SK-MEL-5 (cell line): ENCODE measurements at places on chromosomes 1 and 21.

DNA sequence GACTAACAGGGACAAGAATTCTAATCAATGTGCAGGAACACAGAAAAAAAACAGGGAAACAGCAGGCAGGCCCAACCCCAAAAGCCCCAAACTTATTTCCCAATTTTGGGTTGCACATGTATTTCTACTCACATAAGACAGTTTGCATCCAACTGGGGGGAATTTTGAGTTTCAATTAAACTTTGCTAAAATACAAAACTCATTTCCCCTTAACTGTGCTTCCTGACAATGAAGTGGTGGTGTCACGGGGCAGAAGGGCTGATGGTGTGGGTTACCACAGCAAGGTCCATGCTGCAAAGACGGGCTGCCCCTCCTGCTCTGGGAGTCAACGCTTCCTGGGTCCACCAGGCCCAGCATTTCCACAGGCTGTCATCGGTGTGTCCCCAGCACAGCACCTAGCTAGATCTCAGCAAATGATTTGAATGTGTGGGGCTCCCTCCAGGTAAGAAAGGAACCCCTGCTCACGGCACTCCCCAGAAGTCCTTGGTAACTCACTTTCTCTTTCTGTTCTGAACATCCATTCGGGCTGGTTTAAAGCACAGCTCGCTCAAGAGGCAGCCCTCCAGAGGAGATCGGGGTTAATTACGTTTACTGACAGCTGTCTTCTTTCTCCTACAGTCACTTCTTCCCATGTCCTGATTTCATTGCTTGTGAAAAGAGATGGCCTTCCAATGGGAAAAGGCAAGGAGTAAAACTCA is 27.4 kb downstream of the HIVEP3 start:
- peak; percentile 41 for DNase-seq

DNA sequence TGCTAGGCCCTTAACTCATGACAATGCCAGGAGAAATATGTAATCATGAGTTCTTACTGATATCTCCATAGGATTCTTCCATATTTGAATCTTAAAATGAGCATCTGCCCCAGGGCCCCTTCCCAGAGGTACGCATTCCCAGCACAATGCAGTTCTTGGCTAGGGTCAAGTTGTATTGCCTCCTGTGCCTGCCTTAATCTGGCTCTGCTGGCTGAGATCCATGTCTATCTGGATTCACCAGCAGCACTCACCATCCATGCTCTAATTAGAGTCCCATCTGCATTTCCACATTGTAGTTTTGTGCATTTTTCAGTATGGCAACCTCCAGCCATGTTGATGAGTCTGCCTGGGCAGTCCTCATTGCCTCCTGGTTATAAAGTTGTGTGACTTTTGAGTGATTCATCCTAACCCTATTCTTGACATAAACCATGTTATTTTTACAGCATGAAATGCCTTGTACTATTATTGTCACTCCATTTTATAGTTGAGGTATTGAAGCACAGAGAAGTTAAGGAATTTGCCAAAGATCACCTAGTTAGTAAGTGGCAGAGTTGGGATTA is 55.9 kb downstream of the CAMSAP2 start:
- no peak for DNase-seq

DNA sequence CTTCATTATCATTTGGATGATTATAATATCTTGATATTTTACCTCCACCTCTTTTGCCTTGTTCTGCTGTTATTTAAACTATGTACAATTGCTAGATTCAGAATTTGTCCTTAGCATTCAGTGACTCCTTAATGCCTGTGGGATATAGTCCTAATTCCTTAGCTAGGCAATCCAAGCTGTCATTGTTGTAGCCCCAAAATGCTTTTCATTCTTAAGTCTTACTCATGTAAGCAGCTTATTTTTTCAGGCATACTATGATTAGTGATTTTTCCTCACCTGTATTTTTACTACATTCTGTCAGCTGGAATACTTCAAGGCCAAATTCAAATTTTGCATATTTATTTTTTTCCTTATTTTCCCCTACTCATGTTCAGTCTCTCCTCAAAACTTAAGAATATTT is 13.4 kb downstream of the PKN2 start:
- no peak for DNase-seq

DNA sequence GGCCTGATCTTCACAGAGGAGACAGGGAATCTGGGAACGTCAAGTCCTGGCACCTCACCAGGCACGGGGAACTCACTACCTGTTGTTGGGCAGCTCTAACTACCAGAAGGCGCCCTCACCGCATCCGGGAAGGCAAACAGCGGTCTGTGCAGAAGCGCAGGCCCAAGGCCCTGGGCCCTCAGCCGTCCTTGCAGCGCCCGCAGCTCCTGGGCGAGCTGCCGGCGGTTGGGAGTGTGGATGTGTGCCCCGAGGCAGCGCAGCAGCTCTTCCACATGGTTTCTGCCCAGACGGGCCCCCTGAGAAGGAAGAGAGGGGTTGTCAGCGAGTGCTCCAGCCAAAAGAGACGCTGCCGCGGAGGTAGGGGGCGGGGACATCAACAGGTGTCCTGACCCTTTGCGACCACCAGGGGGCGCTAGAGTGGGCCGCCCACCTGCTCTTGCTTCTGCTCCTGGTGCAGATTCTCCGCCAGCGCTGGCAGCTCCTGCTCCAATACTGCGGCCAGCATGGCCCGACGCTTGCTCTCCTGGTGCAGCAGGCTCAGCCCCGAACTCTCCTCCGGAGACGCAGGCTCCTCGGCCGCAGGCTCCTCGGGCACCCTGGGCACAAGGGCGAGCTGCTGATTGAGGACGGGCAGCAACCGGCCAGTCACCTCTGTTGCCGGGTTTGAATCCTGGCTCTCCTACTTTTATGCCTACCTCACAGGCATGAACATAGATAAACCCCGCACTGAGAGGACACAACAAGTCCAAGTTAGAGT is 9.3 kb downstream of the MAP3K6 start:
- peak; percentile 50 for DNase-seq

GRCh38 chr1:41612953-41613352 is 128.5 kb upstream of the EDN2 start:
- no peak for DNase-seq

- no peak for DNase-seq
Observed at GRCh38 chr1:37400466-37401225, 73.7 kb upstream of the ZC3H12A start.

- DNase-seq: no peak
Observed at GRCh38 chr1:27770293-27770830, 2.7 kb upstream of the STX12 start.

- no peak for DNase-seq
Observed at GRCh38 chr1:24186711-24186992, 437 bp downstream of the IFNLR1 start.

GRCh38 chr1:192888574-192888973 is 79.7 kb downstream of the RGS2 start:
- DNase-seq: no peak

DNA sequence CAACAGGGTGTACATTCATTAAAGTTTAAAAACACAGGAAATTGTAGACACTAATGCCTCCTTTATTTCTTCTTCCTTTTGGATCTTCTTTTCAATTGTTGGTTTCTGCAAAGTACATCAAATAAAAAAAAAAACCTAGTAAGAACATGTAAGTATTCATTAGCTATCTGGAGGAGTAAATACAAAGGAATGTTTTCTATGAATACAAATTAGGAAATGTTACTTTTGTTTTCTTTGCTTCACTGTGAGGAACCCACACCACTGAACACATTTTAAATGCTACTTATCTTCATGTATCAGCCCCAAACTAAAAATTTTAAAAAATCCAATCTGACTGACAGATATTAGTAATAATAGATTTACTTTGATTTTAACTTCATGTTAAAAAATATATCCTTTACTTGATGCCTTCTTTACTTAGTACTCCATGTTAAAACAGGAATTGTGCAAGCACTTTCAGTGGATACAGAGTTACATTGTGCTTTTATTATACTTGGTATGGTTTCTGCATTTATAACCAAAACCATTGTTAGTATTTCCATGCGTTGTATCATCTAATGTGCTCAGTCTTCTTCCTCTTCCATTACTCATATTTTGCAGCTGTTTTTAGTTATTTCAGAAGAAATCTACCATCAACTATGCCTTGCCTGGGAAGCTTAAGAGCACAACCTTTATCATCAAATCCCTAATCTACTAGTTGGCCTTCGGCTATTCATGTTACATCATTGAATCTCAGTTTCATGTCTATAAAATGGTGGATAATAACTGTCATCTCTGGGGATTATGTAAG is 236.9 kb upstream of the DPYD start:
- no peak for DNase-seq

GRCh38 chr1:29451368-29451892 is 215.1 kb downstream of the PTPRU start:
- no peak for DNase-seq

DNA sequence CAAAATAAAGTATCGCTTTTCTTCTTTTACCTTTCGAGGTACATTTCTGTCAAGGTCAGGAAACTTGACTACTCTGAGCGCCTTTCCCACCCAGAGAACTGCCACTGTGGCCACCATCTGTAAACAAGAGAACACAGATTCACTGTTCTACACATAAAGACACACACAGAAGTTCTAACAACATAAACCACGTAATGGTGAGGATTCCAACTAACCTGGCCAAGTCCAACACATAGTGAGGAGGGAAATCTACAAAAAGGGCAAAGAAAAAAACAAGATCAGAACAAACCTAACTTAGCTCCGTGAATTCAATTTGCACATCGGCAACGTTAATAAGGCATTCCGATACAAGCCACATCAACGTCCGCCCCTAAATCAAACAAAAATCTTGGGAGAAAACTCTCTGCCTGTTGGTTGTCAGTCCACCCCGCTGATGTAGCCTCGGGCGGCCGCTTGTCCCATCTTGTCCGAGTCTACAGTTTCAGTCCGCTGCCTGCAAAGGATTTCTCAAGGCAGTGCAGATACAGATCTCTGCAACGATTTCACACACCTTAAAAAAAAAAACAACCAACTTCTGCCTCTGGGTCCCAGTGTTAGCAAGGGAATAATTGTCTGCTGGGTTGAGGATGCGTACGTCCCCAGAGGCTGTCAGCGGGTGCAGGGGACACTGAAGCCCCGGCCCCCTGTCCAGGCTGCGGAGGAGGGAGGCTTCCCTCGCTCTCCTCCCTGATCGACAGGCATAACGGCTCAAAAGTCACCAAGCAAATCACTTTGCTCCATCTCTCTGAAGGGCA is 1.0 kb downstream of the SLC35D1 start:
- peak; percentile 48 for DNase-seq

- no peak for DNase-seq
Observed at GRCh38 chr1:226711976-226712741, 26.9 kb downstream of the ITPKB start.

DNA sequence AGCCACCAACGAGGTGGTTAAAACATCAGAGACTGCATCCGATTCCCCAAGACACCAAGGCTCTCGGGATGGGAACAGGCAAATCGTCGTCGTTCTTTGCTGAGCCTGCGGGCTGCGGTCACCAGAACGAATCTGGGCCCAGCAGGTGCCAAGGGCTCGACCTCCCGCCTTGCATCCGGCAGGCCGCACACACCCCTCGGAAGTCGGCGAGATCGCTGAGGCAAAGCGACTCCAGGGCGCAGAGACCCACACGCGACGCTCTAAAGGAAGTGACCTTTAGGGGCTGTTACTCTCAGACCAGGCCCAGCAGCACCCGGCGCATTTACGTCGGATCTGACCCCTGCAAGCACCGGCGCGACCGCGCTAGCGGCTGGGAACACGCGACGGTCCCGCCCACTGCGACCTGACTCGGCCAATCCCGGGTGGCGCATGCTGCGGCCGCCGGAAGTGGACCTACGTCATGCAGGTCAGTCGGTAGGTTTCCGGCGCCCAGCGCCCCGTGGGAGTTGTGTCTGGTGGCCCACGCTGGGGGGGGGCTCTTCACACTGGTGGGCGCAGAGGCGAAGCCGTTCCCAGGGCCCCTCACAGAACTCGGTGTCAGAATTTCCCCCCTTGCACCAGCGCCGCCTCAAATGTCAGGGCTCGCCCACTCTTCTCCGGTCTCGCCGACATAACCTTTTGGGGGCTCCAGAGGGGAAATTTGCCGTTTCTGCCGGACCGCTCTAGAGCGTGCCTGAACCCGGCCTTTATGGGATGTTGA is 7.5 kb upstream of the PARK7 start:
- DNase-seq: peak; percentile 79

DNA sequence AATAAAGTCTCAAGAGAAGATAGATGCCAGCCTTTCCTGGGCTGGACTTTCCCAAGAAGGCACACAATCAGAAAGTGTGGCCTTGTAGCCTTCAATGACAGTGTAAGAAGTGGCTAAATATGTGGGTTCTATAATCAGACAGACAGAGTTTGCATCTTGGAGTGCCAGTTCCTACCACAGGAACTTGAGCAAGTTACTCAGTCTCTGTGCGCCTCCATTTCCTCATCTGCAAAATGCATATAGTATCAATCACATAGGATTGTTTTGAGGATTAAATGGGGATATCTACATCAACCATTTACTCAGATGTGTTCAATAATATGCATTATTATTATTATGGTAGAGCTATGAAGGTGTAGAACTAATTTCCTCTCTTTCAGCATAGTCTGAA is 176.8 kb upstream of the PTBP2 start:
- no peak for DNase-seq

- DNase-seq: no peak
Observed at GRCh38 chr1:30955448-30956015, 47.0 kb upstream of the SDC3 start.

- DNase-seq: peak; percentile 82
Observed at GRCh38 chr1:23718482-23718881, 24.8 kb upstream of the ELOA start.

DNA sequence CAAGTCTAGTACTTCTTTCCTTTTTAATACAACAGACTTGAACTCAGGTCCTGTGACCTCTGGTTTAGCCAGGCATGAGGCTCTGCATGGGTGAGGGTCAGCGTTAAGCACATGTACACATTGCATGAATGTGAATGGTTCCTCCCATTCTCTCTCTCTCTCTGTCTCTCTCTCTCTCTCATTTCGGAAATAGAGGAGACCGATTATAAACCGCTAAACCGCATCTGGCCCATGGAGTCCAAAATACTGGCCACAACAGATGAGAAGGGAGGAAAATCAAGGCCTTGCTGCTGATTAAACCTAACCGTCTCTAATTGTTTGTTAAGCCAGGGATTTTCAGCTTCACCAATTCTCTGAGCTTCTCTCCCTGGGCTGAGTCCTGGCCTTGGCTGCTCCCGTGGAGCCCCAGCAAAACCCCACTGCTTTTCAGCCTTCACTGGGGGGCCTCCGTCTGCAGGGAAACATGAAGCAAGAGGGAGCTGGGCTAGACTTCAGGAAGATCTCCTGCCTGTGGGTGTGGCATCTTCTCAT is 6.6 kb downstream of the RSPO1 start:
- DNase-seq: no peak
